ENCODE measurements at places on chromosomes 3 and 15.
A peak's percentile ranks its signal among the peaks of the same experiment; 100 is the strongest.

DNA sequence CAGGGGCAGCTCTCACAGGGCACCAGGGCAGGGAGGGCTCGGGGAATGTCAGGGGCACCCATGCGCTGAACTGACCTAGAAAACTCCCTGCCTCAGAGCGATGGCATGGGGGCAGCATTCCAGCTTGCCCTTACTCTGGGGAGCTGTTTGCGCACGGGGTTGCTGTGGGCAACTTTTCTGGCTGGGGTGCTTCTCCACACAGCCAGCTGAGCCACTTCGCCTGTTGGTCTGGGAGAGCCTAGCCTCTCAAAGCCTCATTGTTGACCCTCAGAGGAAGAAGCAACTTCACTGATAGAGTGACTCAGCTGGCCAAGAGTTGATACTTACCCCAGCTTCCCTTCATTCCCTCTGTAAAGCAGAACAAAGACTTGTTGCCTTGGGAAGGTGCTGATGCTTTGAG, 42.6 kb upstream of the MRPS22 start:
- no peak for DNase-seq

DNA sequence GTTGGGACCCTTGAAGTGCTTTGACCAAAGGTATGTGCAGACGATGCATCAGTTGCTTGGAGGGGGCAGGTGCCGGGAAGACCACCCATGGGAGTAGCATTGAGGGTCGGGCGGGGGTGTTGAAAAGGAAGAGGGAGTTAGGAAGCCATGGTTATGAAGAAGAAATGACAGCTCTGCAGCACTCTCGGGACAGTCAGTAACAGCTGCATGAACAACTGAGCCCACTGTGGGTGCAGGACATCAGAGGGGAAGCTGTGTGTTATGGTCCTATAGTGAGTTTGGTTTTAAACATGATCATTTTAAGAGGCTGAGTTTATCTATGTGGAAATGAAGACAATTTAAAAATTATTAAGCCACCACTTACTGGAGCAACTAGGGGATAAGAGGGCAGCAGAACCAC, 17.6 kb downstream of the ST8SIA2 start:
- DNase-seq, result no peak

DNA sequence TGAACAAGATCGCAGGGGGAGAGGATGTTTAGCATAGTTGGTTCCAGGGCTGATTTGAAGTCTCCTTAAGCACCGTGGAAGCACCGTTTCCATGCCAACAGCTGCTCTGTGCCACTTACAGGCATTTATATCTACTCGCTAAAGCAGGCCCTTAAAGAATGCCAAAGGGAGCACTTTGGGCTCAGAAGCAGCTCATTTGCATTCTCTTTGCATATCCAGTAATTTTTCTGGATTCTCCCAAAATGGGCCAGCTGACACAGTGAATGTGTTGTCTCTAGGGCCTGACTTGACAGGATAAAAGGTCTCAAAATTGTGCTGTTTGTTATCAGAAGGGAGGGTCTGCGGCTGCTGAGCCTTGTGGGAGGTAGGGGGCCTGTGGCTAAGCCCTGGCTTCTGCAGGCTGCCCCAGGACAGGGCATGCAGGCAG, 138.6 kb downstream of the FBLN2 start:
- no peak for DNase-seq

- peak; percentile 19 for DNase-seq
Measured at GRCh38 chr3:150925751-150926201, 20.5 kb upstream of the MINDY4B start.

GRCh38 chr3:23203708-23204330, 692 bp downstream of the UBE2E2 start:
- no peak for DNase-seq

DNA sequence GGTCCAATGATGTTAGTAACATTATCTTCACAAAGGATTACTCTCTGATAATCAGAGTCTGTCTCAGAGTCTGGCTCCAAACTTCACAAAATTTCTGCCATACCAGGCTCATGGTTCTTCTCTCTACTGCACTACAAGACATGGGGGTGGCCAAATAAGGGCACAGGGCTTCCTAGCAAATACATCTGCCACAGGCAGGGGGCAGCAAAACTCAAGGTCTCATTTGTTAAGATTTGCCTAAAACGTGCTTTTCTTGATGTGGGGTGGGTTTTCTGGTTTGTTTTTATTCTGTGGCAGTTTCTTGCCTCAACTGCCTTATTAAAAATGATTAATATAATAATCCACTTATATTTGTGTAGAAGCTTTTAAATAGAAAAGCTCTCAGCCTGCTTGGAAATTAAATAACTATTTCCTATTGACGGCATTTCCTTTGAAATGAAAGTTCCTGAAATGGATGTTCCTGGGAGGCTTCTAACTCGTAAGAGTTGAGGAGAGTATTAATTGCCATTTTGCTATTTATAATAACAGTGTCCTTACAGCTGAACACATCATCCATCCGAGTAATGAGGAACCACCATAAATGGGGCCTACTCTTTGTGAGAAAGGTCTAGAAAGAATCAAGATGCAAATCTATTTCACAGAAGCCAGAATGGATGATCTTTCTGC, 53.8 kb downstream of the SST start:
- peak; percentile 42 for DNase-seq
